Pons (tissue), 1 donor: ENCODE measurements at places on chromosomes 11 and 22.

GRCh38 chr11:17514476-17514875, 29.7 kb downstream of the USH1C start:
- peak; percentile 67 for DNase-seq

DNA sequence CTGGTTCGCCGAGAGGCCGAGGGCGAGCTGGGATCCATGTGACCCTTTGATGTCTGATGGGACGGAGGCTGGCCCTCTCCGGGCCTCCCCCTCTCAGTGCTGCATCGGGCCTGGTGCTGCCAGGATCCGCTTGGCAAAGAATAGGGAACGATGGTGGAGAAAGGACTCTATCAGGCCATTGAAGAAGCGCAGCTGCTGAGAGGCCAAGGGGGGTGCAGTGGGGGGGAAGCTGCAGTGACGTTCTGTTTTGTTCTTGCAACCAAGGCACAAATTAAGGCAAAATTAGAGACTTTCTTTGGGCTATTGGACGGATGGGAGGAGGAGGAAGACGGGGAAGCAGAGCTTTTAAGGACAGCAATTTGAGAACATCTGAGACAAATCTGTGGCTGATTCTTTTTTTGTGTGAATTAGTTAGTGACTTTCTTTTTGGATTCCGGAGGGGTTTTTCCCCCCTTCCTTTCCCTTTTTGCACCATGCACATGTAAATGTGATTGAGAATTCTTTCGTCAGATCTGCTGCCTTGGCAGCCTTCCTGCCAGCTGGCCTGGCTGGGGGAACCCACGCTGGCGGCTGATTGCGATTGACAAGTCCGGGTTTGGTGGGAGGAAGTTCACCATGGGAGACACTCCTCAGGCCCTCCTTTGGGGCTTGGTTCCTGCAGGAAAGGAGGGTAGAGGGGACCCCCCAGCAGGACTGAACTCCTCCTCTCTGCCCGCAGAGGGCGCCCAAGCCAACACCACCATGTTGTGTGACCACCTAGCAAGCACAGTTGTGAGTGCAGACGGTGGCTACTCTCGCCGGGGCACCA, 214.6 kb downstream of the NTM start:
- DNase-seq = peak; percentile 100

GRCh38 chr22:45615364-45615763, 56.3 kb upstream of the ATXN10 start:
- no peak for DNase-seq

- no peak for DNase-seq
Observed at GRCh38 chr11:79170321-79170720, 270.5 kb downstream of the TENM4 start.

DNA sequence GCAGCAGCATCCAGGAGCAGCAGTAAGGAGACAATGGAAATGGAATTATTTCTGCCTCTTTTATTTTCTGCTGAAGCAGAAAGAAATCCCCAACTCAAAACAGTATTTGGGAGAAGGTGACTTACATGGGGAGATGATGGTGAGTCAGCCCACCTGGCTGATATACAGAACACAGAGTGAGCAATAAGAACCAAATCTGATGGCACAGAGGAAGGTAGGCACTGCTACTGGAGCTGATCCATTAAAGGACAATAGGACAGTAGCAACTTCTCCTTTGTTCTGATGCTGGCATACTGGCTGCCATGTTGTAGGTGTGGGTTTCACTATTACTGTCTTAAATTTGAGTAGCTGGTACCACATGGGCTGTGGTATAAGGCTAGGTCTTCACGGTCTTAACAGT, 45.2 kb downstream of the CLPB start:
- DNase-seq = no peak

DNA sequence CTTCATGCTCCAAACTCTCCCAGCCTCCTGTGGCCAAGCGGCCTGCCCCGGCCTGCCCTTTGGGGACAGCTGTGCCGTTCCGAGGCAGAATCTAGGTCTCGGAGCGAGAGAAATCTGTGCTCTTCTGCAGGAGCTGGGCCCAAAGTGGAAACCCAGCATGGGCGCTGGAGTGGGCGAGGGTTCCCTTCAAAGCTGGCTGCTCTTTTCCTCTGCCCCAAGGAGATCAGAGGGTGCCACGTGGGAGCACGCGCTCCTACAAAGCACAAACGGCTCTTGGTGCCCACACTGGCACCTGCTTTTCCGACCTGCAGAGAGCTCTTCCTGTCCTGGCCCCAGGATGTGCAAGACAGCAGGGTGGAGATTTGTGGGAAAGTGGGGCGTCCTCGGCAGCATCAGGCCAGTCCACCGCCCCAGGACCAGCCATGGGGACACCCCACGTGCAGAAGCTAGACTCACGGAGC, 6.9 kb downstream of the OSBPL5 start:
- no peak for DNase-seq

GRCh38 chr11:77141475-77141874, 13.4 kb downstream of the MYO7A start:
- DNase-seq = no peak

GRCh38 chr11:15291885-15292284, 177.2 kb downstream of the INSC start:
- peak; percentile 12 for DNase-seq

GRCh38 chr11:88188932-88189253, 13.7 kb upstream of the RAB38 start:
- no peak for DNase-seq

DNA sequence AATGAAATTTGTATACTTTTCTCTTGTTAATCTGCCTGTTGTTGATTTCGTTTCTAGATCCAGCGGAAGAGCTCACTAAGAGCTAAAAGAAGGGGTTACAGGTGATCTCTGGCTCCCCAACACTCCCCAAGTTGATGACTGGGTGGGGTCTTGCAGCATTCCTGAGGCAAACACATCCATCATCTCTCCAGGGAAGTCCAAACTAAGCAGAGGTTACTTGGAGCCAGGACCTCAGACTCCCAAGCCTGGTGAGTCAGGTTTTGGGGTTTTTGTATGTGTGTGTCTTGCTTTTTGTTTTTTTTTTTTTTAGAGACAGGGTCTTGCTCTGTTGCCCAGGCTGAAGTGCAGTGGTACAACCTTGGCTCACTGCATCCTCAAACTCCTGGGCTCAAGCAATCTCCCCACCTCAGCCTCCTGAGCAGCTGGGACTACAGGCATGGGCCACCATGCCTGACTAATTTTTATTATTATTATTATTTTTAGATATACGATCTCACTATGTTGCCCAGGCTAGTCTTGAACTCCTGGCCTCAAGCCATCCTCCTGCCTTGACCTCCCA, 11.5 kb upstream of the RPS3 start:
- DNase-seq = no peak

DNA sequence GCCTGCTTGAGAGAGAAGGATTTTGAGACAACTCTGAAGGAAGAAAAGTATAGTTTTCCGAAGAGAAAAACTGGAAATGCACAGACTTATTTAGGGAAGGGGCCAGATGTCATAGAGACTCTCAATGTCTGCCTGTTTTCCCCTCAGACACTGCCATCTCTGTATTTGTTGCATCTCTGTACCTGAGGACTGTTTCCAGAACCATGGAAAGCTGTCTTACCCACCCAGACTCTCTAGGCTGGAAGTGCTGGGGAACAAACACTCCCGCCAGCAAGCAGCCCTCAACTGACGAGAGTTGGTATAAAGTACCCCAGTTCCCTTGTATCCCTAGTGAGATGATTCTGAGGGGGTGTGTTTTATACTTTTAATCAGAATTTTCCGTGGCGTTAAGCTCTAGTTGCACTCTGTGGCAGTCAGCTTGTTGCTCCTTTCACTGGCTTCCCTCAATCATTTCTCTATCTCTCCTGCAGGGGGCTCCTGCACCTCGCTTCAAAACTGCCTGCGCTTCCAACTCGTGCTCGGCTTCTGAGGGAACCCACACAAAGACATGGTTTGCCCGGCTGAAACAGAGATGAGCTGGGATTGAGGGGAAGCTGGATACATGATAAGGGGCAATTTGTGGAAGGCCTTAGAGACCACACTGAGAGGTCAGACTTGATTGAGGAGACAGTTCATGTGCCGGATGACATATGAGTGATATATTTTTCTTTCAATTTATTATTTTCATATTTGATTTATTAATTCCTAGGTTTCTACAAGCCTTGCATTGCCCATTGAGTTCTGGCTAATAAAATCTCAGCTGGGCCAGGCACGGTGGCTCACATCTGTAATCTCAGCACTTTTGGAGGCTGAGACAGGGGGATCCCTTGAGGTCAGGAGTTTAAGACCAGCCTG, 36.9 kb upstream of the CLPB start:
- DNase-seq = peak; percentile 87

GRCh38 chr11:70620510-70621184, 222.3 kb downstream of the CTTN start:
- DNase-seq = no peak

DNA sequence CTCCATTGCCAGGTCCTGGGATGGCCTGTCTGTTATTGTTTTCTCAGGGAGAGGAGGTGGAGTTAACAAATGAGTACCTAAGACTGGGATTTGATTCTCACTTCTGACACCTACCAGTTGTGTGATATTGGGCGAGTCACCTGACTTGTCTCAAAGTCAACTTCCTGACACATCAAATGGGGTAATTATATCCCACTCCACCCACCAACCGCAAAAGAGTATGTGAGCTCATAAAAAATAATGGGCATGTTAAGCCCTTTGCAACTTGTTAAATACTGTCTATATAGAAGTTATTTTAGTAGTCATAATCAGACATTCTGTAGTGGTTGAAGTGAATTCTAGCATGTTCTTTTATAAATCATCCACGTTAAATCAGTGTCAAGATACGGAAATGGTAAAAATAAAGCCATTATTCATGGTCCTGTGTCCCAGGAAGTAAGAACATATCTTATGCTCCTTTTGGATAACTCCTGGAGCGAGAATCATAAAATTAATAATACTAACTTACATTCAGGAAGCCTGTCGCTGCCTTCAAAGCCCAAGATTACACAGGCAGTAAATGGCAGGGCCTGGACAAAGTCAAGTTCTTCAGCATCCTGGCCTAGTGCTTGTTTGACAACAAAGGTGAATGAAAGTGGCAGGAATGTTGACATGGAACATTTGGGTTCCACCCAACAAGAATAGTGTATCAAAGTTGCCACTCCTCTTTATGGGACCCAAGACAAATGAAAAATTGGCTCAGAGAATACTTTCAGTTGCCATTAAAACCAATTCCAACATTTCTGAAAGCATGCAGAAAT, 54.3 kb downstream of the SYTL2 start:
- no peak for DNase-seq

GRCh38 chr11:82003671-82004515, 729.8 kb downstream of the FAM181B start:
- no peak for DNase-seq

DNA sequence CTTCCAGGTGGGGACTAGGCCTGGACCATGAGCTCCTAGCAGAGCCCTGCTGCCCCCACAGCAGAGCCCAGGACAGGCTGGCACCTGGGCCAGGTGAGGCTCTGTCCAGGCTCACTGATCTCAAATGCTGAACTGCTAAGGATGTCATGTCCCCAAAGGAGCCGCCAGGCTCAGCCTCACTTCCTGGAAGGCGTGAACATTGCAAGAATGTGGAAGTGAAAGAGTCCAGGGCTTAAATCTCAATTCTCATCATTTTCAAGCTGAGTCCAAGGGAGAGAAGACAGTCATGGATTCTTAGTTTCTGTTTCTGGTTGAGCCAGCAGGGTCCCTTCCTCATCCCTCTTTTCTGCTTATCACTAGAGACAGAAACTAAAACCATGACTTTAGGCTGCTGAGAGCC, 5.0 kb downstream of the ASCL2 start:
- DNase-seq = peak; percentile 77

DNA sequence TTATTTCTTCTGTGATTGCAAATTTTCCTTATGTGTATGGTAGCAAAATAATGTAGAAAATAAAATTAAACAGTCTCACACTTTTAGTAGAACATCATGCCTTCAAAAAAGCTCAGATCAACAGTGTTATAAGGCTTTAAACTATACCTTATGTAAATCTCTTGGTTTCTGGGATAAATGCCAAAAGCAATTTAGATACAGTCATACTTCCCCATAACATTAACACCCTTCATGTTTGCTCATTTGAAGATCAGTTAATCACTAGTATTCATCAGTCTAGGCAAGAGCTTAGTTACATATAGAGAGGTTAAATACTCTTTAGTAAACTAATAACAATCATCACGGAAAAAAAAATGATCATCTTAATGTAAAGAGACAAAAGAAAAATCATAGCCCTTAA, 421.8 kb upstream of the ANO3 start:
- DNase-seq = no peak

- no peak for DNase-seq
Observed at GRCh38 chr11:43285826-43286225, 26.0 kb upstream of the API5 start.

DNA sequence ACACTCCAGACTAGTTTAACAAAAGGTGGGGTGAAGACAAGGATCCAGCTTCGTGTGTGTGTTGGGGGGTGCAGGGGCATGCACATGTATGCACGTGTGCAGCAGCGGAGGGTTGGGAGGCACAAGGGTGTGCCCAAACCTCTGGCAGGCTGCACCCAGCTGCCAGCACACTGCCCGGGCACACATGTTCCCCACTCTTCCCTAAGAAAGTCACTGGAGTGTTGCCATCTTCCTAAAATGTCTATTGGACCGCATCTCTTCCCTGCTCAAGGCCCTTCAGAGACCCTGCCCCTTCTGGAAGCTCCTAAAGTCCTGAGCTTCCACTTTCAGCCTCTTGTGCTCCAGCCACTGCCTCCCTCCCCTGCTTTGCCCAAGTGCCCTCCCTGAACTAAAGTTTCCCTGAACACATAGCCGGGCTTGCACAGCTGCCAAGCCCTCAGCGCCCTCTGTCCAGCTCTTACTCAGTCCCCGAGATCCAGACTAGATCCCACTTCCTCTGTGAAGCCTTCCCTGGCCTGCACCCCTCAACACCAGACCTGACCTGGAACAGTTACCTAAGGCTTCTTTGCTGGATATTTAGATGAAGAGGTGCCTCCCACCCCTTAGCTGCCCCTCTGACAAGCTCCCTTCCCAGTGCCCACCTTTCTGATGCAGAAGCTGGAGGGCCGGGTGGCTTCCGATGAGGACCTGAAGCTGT, 6.0 kb downstream of the CFL1 start:
- no peak for DNase-seq

GRCh38 chr11:63553759-63554158, 9.4 kb downstream of the PLAAT2 start:
- DNase-seq = no peak

GRCh38 chr11:79592824-79593223, 152.0 kb upstream of the TENM4 start:
- no peak for DNase-seq
